ENCODE measurements at places on chromosomes 5 and 9.

DNA sequence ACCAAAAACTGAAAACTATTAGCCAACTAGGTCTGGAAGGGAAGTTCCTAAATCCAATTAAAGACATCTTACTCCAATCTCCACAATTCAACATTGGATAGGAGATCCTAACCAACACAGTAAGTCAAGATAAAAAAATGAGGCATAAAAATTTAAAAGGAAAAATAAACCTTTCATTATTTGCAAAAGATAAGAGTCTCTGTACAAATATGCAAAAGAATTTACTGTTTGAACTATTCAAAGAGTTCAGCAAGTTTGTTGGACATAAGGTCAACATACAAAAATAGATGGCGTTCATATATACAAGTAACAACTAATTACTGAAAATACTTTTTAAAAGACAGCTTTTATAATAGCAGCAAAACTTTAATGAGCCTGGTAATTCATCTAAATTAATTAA, 3.1 kb upstream of the FREM1 start:
- no peak for DNase-seq

GRCh38 chr9:128022886-128023285, 42.1 kb upstream of the EEIG1 start:
- no peak for DNase-seq

GRCh38 chr5:146758938-146759337, 119.6 kb downstream of the PPP2R2B start:
- no peak for DNase-seq

DNA sequence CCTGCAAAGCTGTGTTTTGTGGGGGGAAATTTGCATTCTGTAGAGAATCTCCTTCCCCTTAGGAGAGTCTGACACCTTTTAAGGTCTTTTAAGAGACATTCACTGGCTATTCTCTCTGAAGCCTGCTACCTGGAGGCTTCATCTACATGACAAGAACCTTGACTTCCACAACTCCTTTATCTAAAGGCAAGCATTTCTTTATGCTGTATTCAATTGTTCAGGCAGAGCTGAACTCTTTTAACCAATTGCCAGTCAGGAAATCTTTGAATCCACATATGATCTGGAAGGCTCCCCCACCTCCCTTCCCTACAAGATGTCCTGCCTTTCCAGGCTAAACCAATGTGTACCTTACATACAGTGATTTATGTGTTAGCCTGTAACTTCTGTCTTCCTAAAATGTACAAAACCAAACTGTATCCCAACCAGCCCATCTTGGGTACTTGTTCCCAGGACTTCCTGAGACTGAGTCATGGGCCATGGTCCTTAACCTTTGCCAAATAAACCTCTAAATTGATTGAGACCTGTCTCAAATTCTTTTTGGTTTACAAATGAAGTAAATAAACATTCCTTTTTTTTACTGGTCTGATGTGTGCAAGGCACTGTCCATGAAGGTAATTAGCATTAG, 9.9 kb downstream of the C9orf85 start:
- DNase-seq, result no peak
